ENCODE measurements at places on chromosomes 5 and 9.
A peak's percentile ranks its signal among the peaks of the same experiment; 100 is the strongest.

DNA sequence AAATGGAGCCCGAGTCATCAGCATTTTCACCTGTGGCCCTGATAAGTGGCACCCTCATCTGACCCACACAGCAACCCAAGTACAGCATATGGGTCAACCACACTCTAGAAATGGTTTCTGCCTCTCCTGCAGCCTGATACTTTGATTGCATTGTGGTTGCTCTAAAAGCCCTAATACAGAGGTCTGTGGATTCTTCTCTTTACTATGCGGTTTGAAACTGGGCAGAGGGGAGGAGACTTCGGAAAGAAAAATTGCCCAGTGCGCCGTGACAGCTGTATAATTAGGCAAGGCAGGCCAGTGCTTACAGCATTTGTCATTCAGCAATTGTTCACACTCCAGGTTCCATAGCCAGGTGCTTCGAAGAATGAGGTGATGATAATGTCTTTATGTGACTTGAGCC is 361.0 kb downstream of the NFIB start:
- DNase-seq: no peak

GRCh38 chr9:71895117-71895516 is 15.9 kb downstream of the ABHD17B start:
- DNase-seq: no peak

- DNase-seq: no peak
These were observed 23.9 kb upstream of the LPCAT1 start for GRCh38 chr5:1547655-1548054.

GRCh38 chr9:11141357-11141756 is 528.6 kb upstream of the PTPRD start:
- no peak for DNase-seq

DNA sequence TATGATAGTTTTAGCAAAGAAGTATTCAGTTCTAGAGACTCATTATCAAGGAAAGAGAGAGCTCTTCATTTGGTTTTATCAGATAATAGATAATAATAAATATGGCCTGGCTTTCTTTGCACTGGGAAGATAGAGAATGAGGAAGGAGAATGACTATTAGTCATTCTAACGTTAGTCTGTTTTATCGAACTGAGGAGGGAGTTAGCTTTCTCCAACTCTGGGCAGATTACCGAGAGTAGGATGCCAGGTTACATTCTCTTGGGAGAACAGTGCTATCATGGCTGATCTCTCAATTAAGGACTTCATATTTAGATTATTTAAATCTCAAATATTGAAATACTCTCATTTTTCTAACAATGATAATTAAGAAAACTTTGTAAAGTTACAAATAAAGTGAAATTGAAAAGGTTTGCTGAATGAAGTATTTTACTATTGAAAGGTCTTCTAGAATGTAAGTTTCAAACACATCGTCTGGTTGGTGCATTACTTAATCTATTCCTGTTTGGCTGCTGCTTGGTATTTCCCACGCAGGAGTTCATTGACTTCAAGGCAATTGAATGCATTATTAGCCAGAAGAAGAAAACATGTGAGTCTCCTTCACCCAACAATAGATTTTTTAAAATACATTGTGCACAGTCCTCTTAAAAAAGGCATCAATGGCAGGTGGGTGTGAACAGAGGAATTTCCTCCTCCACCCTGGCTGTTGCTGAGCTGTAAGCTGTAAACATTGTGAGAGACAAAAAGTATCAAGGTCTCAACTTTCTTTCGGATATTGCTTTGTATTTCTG is 140.8 kb downstream of the C9orf152 start:
- DNase-seq: no peak

DNA sequence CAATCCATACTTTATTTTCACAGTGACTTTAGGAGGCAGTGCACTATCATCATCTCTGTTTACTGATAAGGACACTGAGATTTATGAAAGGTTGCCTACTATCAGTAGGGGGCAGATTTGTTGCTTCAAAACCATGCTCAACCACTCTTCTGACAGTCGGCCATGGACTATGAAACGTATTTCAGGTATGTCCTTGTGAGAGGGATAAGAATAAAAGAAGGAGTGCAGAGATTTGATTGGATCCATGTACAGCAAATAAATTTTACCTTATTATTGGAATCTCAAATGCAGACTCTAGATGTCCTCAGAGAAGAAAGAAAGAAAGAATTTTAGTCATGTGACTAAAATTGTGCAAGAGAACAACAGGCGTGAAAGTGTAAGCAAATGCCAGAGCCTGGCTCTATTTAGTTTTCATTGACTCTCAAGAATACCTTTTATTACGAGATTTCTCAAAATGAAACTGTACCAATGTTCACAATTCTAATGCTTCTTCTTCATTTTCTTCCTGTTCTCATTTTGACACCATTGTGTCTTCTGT is 296.6 kb upstream of the RASA1 start:
- DNase-seq: peak; percentile 13

- no peak for DNase-seq
These were observed 23.9 kb downstream of the MEGF9 start for GRCh38 chr9:120690372-120690771.

DNA sequence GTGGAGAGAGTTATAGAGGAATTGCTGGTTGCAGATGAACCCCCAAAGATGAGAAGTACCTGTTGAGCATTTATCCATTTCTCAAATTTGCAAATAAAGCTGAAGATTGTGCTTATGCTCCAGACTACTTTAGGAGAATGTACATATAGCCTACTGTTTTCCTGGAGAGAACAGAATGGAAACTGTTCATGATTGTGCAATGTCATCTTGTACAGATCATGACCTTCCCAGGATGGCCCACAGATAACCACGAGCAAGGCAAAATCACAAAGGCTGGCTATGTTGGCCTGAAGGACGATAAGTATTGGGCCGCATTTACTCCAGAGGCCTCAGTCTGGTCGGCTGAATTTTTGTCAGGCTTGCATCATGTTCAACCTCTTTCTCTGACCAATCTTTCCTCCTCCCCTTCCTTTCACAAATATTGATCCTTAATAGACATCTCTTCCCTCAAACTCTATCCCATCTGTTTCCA is 28.5 kb upstream of the RICTOR start:
- no peak for DNase-seq

- DNase-seq: no peak
These were observed 13.6 kb downstream of the TCF7 start for GRCh38 chr5:134127988-134128647.

- no peak for DNase-seq
These were observed 12.8 kb downstream of the SEMA5A start for GRCh38 chr5:9533096-9533495.

GRCh38 chr5:88509403-88509802 is 240.8 kb upstream of the TMEM161B start:
- no peak for DNase-seq

GRCh38 chr9:76292246-76292645 is 102.0 kb downstream of the RFK start:
- no peak for DNase-seq

- DNase-seq: no peak
These were observed 473.3 kb upstream of the ZNF608 start for GRCh38 chr5:125219710-125220109.

GRCh38 chr9:73684601-73685000 is 532.9 kb downstream of the ANXA1 start:
- no peak for DNase-seq

DNA sequence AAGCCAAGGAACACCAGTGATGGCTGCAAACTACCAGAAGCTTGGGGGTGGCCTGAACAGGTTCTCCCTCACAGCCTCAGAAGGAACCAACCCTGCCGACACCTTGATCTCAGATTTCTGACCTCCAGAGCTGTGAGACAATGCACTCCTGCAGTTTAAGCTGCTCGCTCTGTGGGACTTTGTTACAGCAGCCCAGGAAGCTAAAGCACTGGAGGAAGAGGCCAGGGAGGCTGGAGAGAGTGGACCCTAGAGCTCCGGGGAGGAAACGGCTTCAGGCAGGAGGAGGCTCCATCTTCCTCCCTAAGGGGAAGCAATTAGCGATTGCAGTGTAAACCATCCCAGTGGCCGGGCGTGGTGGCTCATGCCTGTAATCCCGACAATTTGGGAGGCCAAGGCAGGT is 25.1 kb downstream of the BARX1 start:
- DNase-seq: no peak

- DNase-seq: no peak
These were observed 465.4 kb downstream of the ICE1 start for GRCh38 chr5:5887833-5888232.

DNA sequence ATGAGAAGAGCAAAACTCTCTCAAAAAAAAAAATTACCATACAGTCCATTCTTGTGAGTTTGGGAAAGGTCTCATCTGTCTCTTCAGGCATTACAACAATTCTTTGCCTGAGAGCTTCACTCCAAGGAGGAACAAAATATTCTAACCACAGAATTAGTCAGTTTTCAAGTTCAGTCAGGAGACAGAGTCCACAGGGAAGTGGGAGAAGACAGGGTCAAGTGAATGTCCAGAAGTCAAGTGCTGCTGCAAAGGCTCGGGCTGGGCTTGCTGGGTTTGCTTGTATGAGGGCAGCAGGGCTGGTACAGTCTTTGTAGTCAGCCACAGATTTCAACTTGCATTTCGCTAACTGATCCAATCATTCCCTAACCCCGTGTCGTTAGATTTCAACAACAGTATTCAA is 17.6 kb upstream of the HEXB start:
- DNase-seq: no peak

DNA sequence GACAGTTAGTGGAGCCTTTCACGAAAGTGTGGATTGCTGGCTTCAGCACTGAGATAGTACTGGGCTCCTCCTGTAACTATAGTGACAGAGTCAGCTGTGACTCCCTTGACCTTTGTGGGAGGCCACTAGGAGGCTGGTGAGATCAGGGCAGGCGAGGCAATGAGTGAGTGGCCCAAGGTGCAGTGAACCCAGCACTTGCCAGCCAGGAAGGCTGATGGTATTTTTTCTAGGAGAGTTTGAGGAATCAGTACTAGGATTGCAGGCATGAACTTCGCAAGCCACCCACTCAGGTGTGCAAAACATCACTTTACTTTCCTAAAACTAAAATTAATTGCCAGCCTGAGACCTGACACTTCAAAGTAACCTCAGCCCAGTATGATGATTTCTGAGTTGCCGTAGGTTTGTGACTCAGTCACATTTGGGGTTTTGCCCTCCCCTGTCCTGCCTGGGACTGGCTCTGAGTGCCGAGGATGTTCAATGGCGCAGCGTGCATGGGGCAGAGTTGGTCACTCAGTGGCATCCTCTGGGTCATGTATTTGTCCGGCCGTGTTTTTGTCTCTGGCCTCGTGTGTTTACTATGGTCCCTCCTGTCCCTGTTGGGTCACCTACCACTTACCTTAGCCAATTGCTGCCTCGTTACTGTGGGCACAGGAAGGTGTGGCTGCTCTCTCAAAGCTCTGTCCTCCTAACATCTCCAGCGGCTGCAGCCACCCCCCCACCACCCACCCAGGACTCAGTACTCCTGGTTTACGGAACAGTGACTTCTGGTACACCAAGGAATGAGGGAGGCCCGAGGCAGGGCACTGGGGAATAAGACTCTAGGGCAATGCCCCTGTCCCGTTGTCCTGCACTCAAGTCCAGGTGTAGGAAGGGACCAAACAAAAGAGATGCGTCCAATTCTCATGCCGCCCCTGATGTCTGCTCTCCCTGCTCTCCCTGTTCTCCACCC is 67.2 kb downstream of the IL31RA start:
- DNase-seq: no peak

GRCh38 chr5:17020678-17021601 is 84.9 kb upstream of the MYO10 start:
- DNase-seq: no peak

GRCh38 chr5:129630101-129630500 is 117.8 kb upstream of the MINAR2 start:
- no peak for DNase-seq

DNA sequence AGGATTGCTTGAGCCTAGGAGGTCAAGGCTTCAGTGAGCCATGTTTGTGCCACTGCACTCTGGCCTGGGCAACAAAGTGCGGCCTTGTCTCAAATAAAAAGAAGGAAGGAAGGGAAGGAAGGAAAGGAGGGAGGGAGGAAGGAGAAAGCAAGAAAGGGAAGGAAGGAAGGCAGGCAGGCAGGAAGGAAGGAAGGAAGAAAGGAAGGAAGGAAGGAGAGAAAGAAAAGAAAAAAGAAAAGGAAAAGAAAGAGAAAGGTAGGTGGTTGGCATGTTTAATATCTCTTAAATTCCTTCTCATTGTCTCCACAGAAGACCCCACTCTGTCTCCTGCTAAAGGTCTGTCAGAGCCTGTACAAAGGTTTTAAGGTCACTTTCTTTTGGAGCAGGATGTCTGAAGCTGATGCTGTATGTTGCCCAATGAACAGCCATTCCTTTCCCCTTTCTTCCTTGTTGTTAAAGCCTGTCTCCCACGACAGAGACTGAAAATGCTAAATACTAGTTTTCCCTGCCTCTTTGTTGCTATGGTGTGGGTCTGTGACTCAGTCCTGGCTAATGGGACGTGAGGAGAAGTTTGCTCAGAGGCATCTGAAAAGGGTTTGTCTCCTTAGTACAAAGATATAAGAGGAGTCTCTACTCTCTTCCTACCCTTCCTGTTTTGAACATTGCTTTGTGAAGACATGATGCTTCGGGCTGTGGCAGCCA is 213.3 kb downstream of the PCSK1 start:
- no peak for DNase-seq

GRCh38 chr9:65444943-65445342 is 159.9 kb upstream of the FOXD4L5 start:
- no peak for DNase-seq
